Adipocyte (in vitro differentiated cells): ENCODE measurements at places on chromosomes 12 and 14.

DNA sequence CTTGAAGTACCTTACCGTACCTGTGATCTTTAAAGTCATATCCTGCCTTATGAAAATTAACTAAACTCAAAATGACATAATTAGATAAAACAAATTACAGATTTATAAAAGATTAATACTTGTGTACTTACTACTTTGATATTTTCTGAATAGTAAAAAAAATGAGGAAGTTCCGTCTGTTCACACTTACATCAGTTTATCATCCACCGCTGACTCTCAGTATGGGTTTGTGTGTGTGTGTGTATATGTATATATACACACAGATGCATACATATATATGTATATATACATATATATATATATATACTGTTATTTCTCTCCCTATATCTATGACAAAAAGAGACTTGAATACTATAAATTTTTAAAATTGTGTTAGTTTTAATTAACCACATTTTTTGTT, 65.0 kb upstream of the MON2 start:
- DNase-seq = no peak

DNA sequence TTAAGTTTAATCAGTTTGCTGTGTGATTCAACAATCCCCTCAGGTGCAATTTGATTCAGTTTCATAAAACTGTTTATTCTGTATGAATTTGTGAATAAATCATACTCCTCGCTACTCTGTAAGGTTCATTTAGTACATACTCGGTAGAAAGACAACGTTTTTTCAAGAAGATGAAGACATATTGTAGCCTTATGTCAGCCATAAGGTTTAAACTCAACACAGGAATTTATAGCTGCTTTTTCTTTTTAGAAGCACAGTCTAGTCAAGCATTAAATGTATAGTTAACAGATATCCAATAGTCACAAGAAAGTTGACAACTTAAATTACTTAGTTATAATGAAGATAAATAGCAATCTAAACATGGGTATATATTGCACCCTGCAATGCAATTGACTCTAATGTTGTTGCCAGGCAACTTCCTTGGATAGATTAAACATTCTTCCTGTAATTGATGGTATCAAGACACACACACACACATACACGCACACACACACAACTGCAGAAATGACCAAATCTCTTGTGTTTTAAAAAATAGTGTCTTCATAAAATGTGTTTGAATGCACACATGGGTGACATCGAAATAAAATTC, 151.5 kb upstream of the MGAT4C start:
- DNase-seq = no peak

GRCh38 chr12:13171921-13172859, 24.3 kb upstream of the EMP1 start:
- peak; percentile 62 for DNase-seq

DNA sequence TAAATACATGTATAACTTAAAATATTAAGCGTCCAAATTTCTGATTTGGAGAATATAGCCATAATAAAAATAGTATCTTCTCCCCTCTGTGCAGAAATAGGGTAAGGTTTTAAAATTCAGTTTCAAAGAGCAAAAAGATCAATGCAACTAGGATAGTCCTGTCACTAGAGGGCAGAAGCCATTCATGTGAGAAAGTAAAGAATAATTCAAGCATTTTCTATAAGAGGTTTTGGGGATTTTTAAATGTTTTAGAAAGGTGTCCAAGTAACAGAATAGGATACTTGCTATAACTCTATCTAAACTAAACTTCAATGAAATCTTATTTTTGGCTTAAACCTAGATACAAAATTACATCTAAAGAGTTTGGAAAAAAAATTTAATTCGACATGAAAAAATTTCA, 50.3 kb downstream of the ADAMTS20 start:
- DNase-seq = peak; percentile 76

GRCh38 chr14:31545328-31545727, 15.9 kb upstream of the NUBPL start:
- no peak for DNase-seq
